ENCODE measurements at places on chromosomes 7 and 10.

DNA sequence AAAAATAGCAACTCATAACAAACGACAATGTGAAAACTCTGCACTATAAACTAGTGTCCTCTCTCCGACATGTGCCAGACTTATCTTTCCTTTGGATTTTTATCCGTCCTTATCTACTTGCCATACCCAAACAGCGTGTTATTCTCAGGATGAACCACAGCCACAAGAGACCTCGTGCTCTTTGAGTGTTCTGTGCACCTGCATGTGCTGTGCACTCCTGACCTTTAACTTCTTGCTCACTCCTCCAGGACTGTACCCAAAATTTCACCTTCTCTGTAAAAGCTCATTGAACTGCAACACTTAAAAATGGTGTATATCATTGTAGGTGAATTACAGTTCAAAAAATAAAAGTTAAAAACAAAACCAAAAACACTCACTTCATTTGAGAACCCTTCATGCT lies 58.0 kb upstream of the SLC35G1 start:
- DNase-seq = no peak

- DNase-seq = no peak
Measured at GRCh38 chr7:22725585-22725984, 1.4 kb upstream of the IL6 start.

DNA sequence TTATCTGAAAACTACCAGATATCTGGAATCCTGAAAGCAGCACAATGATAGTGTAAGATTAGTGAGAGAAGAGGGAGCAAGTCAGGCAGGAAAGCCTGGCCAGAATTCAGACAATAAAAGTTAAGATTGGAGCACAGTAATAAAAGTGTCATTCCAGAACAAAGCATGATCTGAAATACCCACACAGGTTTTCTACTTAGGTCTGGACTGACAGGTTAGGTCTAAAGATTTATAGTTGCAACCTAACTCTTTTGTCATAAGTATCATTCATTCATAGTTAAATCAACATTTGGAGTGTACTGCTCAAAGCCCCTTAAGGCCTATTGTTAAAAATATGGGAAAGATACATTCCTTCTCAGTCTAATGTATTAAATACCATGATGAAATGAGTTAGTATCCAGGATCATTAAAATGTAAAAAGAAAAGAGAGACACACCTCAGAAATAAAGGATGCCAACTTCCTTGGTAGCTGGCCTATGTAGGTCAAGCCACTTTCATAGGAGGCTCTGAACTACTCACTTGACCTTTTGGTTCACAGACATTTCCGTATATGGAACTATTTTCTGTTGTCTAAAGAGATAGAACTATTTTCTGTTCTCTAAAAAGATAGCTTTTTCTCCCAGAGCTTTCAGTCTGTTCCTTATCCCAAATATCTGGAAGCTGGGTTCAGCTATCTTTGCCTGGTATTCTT lies 105.2 kb downstream of the FAS start:
- DNase-seq = no peak

- DNase-seq = no peak
Measured at GRCh38 chr10:71375952-71376351, 20.8 kb upstream of the CDH23 start.

GRCh38 chr10:3482200-3482993 lies 302.6 kb downstream of the KLF6 start:
- DNase-seq = no peak

All from activated naive CD8-positive, alpha-beta T cell treated with anti-CD3 and anti-CD28 coated beads, Interleukin-2, amount 50 U/mL, for 16 hours (primary cell).